Suprapubic skin (tissue), 4 donors: ENCODE measurements at places on chromosomes 13 and 19. TPM values are rescaled to one million over a fixed set of nuclear protein-coding genes. Genes with fewer than 3 reads are reported as not detected.

TTYH1 gene
- 11.4 TPM for total RNA-seq

- no peak for DNase-seq
- peak overlapping the region; percentile 30 for H3K4me3 ChIP-seq
- peak overlapping the region; percentile 92 for H3K27ac ChIP-seq
- peaks cover 100% of the 10 kb centered on the region for H3K4me1 ChIP-seq
- H3K36me3 ChIP-seq: no peaks in the 10 kb centered on the region
- no peaks in the 10 kb centered on the region for H3K27me3 ChIP-seq
These were observed 47.9 kb downstream of the LYL1 start for GRCh38 chr19:13054626-13055212.

GRCh38 chr19:10639836-10640235 is 14.3 kb upstream of the ILF3 start:
- no peak for DNase-seq
- H3K4me3 ChIP-seq: no peak overlapping the region
- peaks cover 83% of the 10 kb centered on the region for H3K36me3 ChIP-seq
- peaks cover 26% of the 10 kb centered on the region for H3K4me1 ChIP-seq

- DNase-seq: no peak
- H3K27me3 ChIP-seq: no peaks in the 10 kb centered on the region
These were observed 453.9 kb downstream of the COG6 start for GRCh38 chr13:40109351-40109844.

REEP6 gene
- total RNA-seq: 11.8 TPM

- H3K4me3 ChIP-seq: no peak overlapping the region
- no peak overlapping the region for H3K27ac ChIP-seq
- H3K27me3 ChIP-seq: no peaks in the 10 kb centered on the region
- H3K36me3 ChIP-seq: no peaks in the 10 kb centered on the region
- DNase-seq: peak; percentile 73
These were observed 7.5 kb upstream of the OR10H5 start for GRCh38 chr19:15779756-15780476.

- peak overlapping the region; percentile 98 for H3K27ac ChIP-seq
- no peak overlapping the region for H3K4me3 ChIP-seq
- DNase-seq: no peak
- no peaks in the 10 kb centered on the region for H3K27me3 ChIP-seq
- H3K4me1 ChIP-seq: peaks cover 32% of the 10 kb centered on the region
These were observed 1.5 kb upstream of the UPF3A start for GRCh38 chr13:114279758-114280355.
